ENCODE measurements at places on chromosomes 6 and 20. TPM values are rescaled to one million over a fixed set of nuclear protein-coding genes. Genes with fewer than 3 reads are reported as not detected.
A peak's percentile ranks its signal among the peaks of the same experiment; 100 is the strongest.

- peaks cover 6% of the 10 kb centered on the region for H3K4me1 ChIP-seq
- no peaks in the 10 kb centered on the region for H3K27me3 ChIP-seq
- DNase-seq = no peak
- H3K27ac ChIP-seq = no peak overlapping the region
Measured at GRCh38 chr6:87794922-87795885, 93.2 kb upstream of the AKIRIN2 start.

DNA sequence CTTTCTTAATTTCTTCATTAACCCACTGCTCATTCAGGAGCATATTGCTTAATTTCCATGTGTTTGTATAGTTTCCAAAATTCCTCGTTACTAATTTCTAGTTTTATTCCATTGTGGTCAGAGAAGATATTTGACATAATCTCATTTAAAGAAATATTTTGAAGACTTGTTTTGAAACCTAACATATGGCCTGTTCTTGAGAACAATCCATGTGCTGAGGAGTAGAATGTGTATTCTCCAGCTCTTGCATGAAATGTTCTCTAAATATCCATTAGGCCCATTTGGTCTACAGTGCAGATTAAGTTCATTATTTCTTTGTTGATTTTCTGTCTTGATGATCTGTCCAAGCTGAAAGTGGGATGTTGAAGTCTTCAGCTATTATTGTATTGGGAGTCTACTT lies 251.7 kb downstream of the ALDH8A1 start:
- no peak for DNase-seq
- no peaks in the 10 kb centered on the region for H3K4me1 ChIP-seq
- no peaks in the 10 kb centered on the region for H3K36me3 ChIP-seq

DNA sequence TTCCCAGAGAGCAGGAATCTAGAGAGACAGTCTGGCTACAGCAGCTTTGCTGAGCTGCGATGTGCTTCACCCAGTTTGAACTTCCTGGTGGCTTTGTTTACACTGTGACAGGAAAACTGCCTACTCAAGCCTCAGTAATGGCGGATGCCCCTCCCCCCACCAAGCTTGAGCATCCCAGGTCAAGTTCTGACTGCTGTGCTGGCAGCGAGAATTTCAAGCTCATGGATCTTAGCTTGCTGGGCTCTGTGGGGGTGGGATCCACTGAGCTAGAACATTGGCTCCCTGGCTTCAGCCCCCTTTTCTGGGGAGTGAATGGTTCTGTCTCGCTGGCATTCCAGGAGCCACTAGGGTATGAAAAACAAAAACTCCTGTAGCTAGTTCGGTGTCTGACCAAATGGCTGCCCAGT lies 91.0 kb upstream of the ESR1 start:
- H3K27me3 ChIP-seq = no peaks in the 10 kb centered on the region
- peaks cover 8% of the 10 kb centered on the region for H3K4me1 ChIP-seq
- no peaks in the 10 kb centered on the region for H3K36me3 ChIP-seq
- peak; percentile 53 for DNase-seq
- H3K4me3 ChIP-seq = no peak overlapping the region
- no peak overlapping the region for H3K27ac ChIP-seq

The TRAPPC3L gene
- not detected for total RNA-seq

The PRRT1 gene
- 3.4 TPM for total RNA-seq

The CSNK2A1 gene
- total RNA-seq = 79.7 TPM
